ENCODE measurements at places on chromosomes 1 and 21.

- DNase-seq = no peak
Measured at GRCh38 chr1:43924516-43924915, 9.1 kb upstream of the ARTN start.

DNA sequence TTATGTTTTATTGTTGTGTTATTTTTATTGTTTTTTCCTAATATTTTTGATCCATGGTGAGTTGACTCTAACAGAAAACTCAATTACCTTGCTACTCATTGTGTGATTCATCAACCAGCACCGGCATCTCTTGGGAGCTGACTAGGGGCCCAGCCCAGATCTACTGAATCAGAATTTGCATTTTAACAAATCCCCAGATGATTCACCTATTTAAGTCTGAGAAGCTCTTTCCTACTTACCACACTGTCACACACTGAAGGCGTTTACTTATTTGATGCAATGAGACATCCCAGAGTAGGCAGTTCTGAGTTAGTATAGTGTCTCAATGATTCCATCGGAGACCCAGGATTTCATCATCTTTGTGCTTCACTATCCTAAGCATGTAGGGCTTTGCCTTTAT, 416.6 kb downstream of the RWDD3 start:
- DNase-seq = no peak

DNA sequence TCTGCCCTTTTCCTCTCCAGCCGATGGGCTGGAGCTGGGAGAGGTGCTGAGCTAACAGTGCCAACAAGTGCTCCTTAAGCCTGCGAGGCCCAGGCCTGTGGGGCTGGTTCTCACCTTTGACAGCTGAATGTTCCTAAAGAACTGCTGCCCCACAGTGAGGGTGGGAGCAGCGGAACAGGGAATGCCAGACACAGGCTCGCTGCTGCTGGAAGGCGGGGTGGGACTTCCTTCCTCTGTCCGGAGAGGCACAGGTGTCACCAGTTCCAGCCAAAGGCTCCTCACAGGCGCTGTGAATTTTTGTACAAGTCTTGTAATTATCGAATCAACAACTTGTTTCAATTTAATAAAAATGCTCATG, 47.1 kb downstream of the COQ8A start:
- DNase-seq = no peak

DNA sequence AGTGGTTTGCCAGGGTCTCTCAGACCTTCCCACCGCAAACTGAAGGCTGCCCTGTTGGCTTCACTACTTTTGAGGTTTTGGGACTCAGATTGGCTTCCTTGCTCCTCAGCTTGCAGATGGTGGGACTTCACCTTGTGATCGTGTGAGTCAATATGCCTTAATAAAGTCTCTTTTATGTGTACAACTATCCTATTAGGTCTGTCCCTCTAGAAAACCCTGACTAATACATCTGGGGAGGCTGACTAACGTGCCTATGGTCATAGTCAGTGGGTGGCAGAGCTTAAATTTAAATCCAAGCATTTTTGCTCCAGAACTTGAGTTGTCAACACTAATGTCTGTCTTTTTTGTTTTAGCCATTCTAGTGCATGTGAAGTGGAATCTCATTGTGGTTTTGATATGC, 76.5 kb upstream of the CHODL start:
- no peak for DNase-seq

DNA sequence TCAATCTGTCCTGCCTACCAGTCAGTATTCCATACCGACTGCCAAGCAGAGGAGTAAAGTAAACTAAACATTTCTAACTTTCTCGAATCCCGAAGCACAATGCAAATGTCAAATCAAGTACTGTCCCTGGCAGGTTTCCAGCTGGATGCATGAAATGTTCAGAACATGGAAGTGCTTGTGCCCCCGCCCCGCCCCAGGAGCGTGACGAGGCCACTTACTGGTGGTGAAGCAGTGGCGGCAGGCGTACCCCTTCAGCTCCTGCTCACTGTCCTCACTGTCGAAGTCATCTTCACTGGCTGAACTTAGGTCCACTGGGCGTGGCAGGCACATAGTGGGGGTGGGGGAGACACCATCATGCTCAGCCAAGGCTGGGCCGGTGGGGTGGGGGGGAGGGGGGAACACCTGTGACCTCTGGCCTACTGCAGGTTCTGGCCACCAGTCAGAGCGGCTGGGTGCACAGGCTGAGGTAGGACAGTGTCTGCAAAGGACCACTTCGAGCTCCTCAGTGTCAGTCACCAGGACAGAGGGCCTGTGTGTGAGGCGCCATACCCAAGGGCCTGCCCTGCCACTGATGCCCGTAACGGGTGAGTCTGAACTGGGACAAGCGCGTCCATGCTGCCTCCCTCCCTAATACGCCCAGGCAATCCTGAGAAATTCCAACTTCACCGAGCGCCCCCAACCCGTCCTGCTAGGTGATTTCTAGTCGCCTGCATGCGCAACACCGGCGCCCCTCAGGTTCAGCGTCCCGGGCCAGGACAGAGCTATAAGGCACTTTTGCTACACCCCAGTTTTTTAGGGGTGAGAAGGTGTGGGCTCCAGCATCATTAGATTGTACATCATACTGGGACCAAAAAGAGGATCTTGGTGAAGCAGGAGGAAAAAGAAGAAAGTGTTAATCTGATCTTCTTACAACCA, 46.9 kb downstream of the SLC45A1 start:
- DNase-seq = no peak

DNA sequence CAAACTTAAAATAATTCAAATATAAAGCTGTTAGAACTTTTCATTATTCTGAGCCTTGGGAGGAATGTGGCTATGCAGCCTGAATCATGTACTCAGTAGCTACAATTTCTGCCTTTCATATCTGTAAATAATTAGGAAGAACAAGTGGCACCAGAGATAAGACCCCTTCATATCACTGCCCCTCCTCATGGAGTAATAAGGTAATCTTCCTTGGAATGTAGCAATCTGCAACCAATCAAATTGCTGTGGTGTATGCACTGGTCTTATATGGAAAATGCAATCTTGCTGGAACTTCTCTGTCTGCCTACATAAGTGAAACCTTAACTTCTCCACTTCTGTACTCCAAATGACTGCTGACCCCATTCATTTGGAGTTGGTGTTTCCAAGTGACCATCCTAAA, 104.4 kb upstream of the VANGL1 start:
- DNase-seq = no peak

GRCh38 chr1:209893751-209894150, 44.3 kb upstream of the SYT14 start:
- no peak for DNase-seq

- no peak for DNase-seq
Measured at GRCh38 chr21:42799516-42799915, 79.8 kb downstream of the WDR4 start.

DNA sequence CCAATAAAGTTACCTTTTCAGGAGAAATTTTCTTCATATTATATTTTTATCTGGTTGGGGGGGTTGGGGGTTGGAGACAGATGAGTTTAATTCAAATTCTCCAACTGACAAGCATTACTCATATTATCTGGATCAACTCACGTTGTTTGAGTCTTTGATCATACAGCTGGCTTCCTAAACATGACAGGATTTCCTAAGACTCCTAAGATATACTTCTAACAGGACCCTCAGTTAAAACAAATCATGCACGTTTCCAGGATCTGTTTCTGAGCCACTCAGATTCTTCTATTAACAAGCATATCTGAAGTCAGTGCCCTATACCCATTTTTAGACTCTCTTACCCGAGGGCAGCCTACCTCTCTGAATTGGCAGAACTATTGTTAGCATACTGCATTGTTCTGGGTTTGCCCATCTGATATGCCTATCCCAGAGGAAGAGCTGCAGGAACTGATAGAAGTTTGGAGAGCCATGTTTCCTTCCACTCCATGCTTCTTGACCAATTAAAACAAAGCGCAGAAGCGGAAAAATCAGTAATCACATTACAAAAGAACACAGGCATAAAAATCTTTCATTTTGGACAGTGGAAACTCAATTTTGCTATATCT, 653.9 kb downstream of the LTN1 start:
- no peak for DNase-seq
